ENCODE measurements at places on chromosomes 5 and 9.

DNA sequence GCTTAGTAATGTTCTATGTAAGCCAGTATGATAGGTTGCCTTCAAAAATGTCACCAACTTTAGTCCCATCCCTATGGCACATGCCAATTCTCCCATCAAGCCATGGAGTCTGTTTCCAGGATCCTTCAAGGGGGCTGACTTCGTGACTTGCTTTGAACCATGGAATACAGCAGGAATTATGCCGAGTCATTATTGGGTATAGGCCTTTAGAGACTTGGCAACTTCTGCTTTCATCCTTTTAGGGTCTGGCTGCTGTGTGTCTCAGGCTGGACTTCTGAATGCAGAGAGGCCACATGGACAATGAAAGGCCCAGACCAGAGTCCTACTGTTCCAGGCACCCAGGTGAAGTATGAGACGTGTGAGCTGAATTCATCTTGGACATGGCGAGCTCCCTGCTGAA lies 109.8 kb downstream of the DENND1A start:
- DNase-seq = no peak

DNA sequence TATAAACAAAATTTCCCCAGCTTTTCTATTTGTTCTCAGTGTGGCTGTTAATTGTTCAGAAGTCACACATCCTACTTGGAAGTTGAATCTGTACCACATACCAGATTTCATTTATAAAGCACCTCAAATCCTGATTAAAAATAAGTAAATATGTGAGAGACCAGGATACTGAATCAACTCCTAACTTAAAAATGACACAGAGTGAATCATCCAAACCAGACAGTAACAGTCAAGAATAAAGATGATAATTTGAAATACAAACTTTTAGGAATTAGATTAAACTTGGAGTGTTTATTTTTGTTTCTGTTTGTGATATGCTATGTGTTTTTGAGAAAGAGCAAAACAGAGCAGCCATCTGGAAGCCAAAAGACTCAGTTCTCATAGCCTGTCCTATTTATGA lies 633.2 kb upstream of the RORB start:
- DNase-seq = no peak

- peak; percentile 71 for DNase-seq
Measured at GRCh38 chr9:81461196-81461595, 228.2 kb downstream of the TLE1 start.

GRCh38 chr5:125848751-125849150 lies 574.5 kb upstream of the GRAMD2B start:
- peak; percentile 79 for DNase-seq

GRCh38 chr5:355958-356357 lies 34.4 kb downstream of the AHRR start:
- no peak for DNase-seq

DNA sequence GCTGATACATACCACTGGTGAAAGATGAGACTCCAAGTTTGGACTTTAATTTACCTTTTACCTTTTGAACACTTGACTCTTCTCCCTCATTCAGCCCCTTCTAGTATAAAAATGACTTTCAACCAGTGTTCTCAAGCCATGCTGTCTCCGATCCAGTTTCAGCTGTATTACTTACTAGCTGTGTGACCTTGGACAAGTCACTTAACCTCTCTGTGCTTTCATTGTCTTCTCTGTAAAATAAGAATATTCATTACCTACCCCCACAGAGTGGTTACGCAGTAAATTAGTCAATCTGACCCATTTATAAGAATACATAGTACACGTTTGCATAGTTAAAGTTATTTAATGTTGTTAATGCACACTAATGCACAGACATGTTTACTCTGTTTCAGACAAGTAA lies 12.6 kb upstream of the CEMIP2 start:
- DNase-seq = no peak
